ENCODE measurements at places on chromosomes 4 and X. TPM values are rescaled to one million over a fixed set of nuclear protein-coding genes. Genes with fewer than 3 reads are reported as not detected.
A peak's percentile ranks its signal among the peaks of the same experiment; 100 is the strongest.

DNA sequence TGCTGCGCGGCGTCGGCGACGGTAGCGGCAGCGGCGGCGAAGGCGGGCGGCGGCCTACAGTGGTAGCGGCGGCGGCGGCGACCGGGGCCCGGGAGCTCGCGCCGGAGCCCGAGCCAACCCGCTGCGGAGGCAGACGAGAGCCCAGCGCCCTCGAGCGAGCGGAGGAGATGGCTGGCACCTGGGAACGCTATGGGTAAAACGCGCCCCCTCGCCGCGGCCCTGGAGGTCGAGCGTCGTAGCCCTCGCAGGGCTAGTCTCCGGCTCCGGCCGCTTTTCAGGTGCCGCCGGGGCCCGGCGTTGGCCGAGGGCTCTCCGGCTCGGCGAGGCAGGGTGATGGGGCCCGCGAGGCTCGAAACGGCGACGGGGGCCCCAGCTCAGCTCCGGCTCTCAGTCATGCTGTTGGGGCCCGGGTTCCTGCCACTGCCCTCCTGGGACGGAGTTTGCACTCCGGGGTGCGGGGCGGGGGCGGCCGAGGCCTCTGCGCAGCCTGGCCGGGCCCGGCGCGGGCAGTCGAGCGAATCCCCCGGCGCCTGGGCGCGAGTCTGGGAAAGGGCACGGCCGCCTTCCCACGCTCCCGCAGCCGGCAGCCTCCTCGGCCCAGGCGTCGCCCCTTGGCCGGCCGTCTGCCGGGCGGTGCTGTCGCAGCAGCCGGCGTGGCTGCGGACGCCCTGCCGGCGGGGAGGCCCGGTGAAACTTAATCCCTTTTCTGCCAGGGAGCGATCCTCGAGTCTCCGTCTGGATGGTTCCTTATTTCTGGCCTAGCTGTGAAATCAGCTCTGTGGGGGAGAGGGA lies 768 bp downstream of the MID2 start:
- peak; percentile 31 for DNase-seq

SLC16A2 gene
- polyA plus RNA-seq, result 26.1 TPM

KLB gene
- 0.16 TPM for polyA plus RNA-seq

LUZP4 gene
- polyA plus RNA-seq, result not detected

- DNase-seq, result peak; percentile 17
Observed at GRCh38 chrX:153226344-153227185, 47.5 kb downstream of the MAGEA1 start.

GRCh38 chr4:150679765-150680343 lies 97.9 kb downstream of the MAB21L2 start:
- no peak for DNase-seq

PUDP gene
- polyA plus RNA-seq, result 24.4 TPM

EGFL6 gene
- 19.8 TPM for polyA plus RNA-seq

- DNase-seq, result no peak
Observed at GRCh38 chrX:19855700-19856381, 31.6 kb downstream of the SH3KBP1 start.

DNA sequence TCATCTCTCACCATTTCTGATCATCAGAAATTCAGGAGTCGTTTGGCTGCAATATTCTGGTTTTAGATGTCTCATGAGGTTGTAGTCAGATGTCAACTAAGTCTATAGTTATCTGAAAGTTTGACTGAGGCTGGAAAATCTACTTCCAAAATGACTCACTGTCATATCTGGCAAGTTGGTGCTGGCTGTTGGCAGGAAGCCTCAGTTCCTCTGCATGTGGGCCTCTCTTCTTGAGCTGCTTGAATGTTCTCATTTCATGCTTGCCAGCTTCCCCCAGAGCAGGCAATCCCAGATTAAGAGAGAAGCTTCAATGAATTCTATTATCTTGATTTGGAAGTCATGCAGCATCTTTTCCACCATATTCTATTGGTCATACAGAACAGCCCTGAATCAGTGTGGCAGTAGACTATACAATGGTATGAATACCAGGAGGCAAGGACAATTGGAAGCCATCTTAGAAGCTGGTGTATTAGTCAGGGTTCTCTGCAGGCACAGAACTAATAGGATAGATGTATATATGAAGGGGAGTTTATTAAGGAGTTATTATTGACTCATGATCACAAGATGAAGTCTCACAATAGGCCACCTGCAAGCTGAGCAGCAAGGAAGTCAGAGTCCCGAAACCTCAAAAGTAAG lies 46.8 kb upstream of the ELF2 start:
- DNase-seq, result no peak

DNA sequence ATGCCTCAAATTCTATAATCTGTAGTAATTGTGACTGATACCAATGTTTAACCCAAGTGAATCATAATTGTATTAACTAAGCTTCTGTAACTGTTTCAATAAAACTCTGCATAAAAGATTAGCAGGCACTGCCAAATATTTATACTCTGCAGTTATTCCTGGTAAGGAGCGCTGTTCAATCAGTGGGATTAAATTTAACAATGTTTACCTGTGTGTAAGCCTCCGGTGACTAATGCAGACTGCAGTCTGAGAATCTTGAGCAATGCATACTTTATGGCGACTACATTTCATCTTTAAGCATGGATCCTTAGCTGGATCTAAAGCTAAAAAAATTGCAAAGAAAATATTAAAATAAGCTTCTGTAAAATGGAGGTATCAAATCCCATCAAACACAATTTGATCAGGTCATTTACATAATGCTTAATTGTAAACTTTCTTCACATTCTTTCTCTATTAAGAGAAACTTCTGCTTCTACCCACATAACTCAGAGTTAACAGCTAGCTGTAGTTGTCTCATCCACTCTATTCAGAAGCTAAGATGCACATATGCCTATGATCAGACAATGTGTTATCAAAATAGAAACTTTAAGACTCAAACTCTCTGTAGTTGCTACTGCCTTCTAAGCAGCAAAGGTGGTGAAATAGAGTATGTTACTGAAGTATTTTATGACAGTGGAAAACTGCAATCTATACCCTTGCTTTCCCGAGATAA lies 234.0 kb downstream of the SPOCK3 start:
- DNase-seq, result no peak

DNA sequence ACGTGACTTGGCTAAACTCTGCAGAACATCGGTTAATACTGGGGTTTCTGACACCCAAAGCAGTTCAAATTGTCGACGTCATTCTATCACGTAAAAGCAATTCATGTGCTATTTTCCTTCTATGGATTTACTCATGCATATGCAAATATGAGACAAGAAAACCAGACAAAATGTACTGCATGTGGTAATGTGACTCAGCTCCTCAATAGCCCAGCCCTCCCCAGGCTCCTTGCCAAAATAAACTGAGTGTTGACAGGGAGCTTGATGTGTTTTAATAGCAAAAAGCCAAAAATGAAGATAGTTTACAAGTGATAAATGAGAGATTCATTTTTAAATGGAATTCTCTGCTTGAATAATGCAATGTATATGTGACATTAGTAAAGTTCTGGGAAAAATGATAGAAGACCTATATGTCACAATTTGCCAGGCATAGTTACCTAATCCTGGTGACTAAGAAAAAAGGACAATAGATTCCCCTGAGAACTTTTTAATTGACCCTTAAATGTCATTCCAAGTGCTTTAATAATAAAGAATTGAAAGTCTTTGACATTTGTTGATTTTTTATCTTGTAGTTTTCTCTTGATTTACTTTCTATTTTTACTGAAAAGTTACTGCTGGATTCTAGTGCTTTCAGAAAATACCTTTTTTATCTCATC lies 1700.6 kb upstream of the TENM3 start:
- no peak for DNase-seq

NUDT6 gene
- polyA plus RNA-seq, result 14.6 TPM

SPATA4 gene
- polyA plus RNA-seq, result 1.5 TPM

DNA sequence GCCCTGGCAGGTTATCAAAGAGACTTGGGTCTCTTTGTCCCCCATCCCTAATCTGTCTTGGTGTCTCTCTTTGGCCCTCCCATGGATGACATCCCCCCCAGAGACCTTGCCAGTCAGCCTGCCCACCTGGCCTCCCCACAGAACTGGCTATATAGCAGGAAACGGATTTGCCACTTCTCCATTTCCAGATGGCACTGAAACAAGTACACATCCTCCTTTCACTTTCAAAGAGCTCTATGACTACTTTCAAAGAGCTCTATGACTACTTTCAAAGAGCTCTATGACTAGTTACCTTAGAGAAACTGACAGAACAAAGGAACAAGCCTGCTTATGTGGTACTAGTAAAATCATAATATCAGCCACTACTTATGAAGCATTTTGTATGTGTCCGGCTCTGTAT lies 175.3 kb downstream of the MAML3 start:
- no peak for DNase-seq

OCIAD2 gene
- polyA plus RNA-seq, result 202 TPM

ENPEP gene
- polyA plus RNA-seq, result 199 TPM

DNA sequence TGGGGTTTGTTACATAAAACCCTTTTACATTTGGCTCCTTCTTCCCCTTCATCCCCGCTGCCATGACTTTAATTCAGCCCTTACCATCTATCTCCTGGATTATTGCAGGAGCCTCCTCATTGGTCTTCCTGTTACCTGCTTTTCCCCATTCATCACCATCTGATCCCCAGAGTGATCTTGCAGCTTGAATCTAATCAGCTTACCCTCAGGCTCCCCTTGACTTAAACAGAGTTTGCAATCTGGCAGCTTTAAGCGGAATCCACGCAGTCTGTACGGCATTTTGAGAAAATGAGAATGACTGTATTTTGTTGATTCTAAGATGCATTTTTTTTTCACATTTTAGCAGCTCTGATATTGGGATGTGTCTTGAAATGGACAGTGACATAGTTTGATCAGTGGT lies 14.9 kb upstream of the PPEF1 start:
- no peak for DNase-seq

- DNase-seq, result no peak
Observed at GRCh38 chrX:138034136-138034535, 468.2 kb downstream of the ZIC3 start.

DNA sequence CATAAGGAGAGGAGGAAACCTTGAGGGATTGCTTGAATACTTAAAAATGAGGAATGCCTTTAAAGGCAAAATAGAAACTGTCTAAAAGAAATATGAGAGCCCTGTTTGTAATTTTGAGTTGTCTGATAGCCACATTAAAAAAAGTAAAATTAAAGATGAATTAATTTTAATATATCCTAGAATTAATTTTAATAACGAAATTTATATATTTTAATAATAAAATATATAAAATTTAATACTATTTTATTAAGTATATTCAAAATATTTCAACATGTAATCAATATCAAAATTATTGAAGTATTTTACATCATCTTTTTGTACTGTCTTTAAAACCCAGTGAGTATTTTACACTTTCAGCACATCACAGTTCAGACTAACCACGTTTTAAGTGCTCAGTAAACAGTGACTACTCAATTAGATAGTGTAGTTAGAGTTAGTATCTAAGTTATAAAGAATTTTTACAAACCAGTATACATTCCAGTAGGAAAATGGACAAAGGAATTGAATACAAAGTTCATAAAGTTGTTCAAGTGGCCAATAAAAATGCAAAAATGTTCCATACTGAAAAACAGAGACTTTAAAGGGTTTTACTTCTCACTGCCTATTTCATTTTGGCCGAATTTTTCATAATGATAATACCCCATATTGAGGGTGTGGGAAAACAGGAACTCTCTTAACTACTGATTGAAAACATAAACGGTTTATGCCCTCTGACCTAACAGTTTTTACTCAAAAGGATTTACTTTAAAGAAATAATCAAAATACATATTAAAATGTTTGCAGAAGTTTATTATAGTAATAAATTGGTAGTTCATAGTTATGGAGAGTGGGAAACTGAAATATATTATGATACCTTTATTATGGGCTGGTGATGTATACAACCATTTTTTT lies 2.9 kb downstream of the SLC30A9 start:
- DNase-seq, result no peak

NUDT11 gene
- 9.5 TPM for polyA plus RNA-seq

GRCh38 chr4:176792326-176793059 lies at the start of gene VEGFC:
VEGFC (minus strand) TSS chr4:176792922; CDS start chr4:176792311, 611 bp downstream.
- DNase-seq, result peak; percentile 60

SH3BP2 gene
- polyA plus RNA-seq, result 46.1 TPM

DNA sequence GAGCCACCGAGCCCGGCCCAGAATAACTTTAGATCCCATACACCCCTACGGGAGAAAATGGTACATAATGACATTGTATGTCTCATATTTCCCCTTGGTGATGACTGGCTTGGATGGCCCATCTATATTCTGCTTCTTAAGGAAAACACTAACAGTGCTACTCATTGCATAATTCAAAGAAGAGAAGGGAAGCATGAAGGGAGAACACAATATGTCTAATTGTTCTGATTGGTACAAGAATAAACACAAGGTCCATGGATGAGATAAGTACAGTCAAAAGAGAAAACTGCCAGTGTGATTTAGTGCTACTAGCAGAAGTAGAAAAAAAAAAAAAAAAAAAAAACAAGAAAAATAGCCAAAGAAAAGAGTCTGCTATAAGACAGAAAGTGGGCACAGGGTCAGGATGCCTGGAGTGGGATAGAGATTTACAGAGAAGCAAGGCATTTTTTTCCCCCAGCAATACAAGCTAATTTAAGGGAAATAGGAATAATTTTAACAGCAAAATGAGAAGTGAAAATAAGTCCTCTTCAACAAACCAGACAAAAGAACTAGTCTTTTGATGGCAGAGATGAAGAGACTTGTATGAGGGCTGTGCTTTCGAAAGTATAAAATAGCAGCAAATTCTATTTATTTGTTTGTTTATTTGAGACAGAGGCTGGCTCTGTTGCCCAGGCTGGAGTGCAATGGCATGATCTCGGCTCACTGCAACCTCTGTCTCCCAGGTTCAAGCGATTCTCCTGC lies 96.5 kb upstream of the MAP3K15 start:
- no peak for DNase-seq

DNA sequence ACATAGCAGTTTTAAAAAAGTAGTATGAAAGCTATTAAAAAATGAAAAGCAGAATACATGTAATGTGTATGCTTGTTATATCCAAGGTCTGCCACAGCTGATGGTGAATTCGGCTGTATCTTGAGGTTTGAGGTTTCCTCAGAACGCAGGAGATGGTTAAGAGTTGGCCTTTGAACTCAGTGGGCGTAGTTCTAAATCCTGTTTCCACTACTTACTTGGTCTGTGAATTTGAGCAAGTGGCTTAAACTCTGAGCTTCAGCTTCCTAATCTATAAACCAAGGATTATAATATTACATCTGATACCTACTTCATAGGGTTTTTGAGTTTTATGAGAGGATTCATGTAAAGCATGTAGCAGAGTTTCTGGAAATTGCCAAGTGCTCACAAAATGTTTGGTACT lies 125.2 kb downstream of the STIM2 start:
- no peak for DNase-seq

- DNase-seq, result no peak
Observed at GRCh38 chrX:18886005-18886343, 97.9 kb downstream of the PHKA2 start.

HCCS gene
- 27.3 TPM for polyA plus RNA-seq

GALNTL6 gene
- polyA plus RNA-seq, result 0.70 TPM

DNA sequence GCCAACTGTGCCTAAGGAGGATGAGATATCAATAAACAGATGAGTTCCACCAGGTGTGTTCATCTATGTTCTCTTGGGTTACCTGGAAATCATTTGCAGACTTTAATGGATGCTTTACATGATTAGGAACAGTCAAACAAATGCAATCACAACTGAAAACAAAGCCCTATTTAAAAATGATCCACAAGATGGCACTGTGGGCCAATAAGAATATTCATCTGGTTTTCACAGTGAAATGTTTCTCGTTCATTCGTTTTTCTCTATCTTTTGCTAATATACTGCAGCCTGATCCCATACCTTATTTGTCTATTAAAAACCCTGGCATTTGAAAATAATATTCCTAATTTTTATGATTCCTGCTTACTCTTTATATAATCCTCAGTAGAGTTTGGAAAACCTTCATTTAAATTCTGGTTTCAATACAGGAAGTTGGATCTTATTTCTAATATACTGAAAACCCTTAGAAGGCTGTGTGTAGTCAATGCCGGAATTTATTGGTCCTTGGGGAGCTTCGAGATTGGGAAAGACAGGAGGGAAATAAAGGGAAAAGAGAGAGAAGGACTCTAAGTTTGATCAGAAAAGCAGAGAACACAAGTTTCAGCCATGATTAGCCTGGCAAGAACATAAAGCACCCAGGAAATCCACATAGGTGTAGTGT lies 63.8 kb upstream of the TAPT1 start:
- peak; percentile 60 for DNase-seq

All from renal pelvis (tissue), 12 donors.